ENCODE measurements at places on chromosomes 11 and 22.
A peak's percentile ranks its signal among the peaks of the same experiment; 100 is the strongest.

- DNase-seq, result peak; percentile 3
Measured at GRCh38 chr22:47337161-47337621, 574.7 kb downstream of the TBC1D22A start.

DNA sequence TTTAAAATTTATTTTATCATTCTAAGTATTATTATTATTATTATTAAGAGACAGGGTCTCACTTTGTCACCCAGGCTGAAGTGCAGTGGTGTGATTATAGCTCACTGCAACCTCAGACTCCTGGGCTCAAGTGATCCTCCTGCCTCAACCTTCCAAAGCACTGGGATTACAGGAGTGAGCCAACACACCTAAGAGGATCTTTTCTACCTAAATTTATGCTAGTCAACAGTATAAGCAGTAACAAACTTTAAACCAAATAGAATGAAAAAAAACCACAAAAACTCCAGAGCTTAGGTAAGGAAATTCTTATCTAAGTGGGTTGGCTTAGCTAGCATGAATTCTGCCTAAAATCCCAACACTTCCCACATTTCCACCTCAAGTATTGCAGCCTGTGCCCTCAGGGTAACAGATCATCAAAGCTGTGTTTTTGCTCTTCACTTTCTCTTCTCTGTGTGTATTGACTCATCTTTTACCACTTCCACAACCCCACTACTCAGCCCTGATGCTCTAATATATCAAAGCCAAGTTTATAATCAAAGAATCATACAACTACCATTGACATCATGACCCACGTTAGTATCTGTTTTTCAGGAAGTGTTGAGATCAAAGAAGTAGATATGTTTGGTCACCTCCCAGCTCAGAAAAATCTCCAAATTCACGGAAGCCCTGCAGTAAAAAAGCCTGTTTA is 93.7 kb upstream of the SPON1 start:
- no peak for DNase-seq

DNA sequence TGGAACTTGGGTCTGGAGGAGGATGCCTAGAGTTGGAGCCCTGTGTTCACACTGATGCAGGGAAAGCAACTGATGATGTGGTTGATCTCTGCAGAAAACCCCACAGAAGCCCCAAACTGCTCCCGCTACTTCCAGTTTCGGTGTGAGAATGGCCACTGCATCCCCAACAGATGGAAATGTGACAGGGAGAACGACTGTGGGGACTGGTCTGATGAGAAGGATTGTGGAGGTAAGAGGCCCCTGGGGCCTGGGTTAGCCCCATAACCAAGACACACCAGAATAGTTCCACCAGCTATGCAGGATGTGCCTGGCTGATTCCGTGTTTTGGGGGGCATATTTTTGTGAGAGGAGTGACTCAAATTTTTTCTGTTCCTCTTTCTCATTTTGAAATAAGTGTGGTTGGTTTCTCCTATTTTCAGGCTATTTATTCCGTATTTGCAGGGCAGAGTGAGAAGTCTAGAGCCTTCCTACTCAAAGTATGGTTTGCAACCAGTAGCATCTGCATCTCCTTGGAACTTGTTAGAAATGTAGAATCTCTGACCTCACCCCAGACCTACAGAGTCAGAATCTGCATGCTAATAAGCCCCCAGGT is 137.3 kb upstream of the SORL1-AS1 start:
- peak; percentile 64 for DNase-seq

GRCh38 chr11:11615086-11615485 is 6.7 kb downstream of the GALNT18 start:
- DNase-seq, result no peak

- DNase-seq, result no peak
Measured at GRCh38 chr11:68150037-68150436, 28.8 kb upstream of the CHKA start.

GRCh38 chr11:109894242-109894641 is 198.9 kb upstream of the ZC3H12C start:
- no peak for DNase-seq

- DNase-seq, result no peak
Measured at GRCh38 chr11:2651826-2652271, 47.9 kb downstream of the KCNQ1OT1 start.

- no peak for DNase-seq
Measured at GRCh38 chr22:48182846-48183805, 1420.7 kb downstream of the TBC1D22A start.
